ENCODE measurements at places on chromosomes 7 and 10. TPM values are rescaled to one million over a fixed set of nuclear protein-coding genes. Genes with fewer than 3 reads are reported as not detected.

INA gene
- total RNA-seq: 2.9 TPM

FKBP14 gene
- total RNA-seq: 8.2 TPM

SPDYE2 gene
- not detected for total RNA-seq

PRRT4 gene
- total RNA-seq: not detected

TAS2R3 gene
- total RNA-seq: 0.25 TPM

HGF gene
- 0.16 TPM for total RNA-seq

OR9A2 gene
- total RNA-seq: not detected

GFRA1 gene
- total RNA-seq: 25.3 TPM

ZNRF2 gene
- 7.9 TPM for total RNA-seq

CCDC71L gene
- 34.7 TPM for total RNA-seq

STEAP1B gene
- 0.13 TPM for total RNA-seq

CLRN3 gene
- total RNA-seq: not detected

EDRF1 gene
- total RNA-seq: 8.4 TPM

CALHM1 gene
- total RNA-seq: not detected

IGFBP1 gene
- total RNA-seq: 0.89 TPM

RRP12 gene
- 21.7 TPM for total RNA-seq

CYP2W1 gene
- 0.63 TPM for total RNA-seq

CNTNAP2 gene
- total RNA-seq: 0.81 TPM

SFTPD gene
- 0.63 TPM for total RNA-seq

GOLGA7B gene
- under 0.01 TPM for total RNA-seq

OPALIN gene
- not detected for total RNA-seq

ZNF365 gene
- total RNA-seq: 2.7 TPM

STAG3 gene
- total RNA-seq: 0.33 TPM

ASAH2B gene
- total RNA-seq: 3.7 TPM

SORBS1 gene
- total RNA-seq: 2.8 TPM

CNPY1 gene
- total RNA-seq: not detected

TMEM176B gene
- not detected for total RNA-seq

AEBP1 gene
- total RNA-seq: 273 TPM

DENND2A gene
- 4.7 TPM for total RNA-seq

ERVW-1 gene
- total RNA-seq: not detected

LRRN3 gene
- total RNA-seq: 1.9 TPM

INSYN2A gene
- total RNA-seq: 0.33 TPM

DCLRE1C gene
- total RNA-seq: 5.8 TPM

KCNH2 gene
- 2.3 TPM for total RNA-seq

CHST15 gene
- 11.6 TPM for total RNA-seq

SLC13A1 gene
- total RNA-seq: not detected

TMEM184A gene
- 4.4 TPM for total RNA-seq

AKR1D1 gene
- not detected for total RNA-seq

TMEM139 gene
- 30.2 TPM for total RNA-seq

FAM25A gene
- not detected for total RNA-seq

RBM17 gene
- total RNA-seq: 33.1 TPM

ADK gene
- total RNA-seq: 18.0 TPM

TMEM229A gene
- total RNA-seq: not detected

KIAA1217 gene
- 21.9 TPM for total RNA-seq

AGMO gene
- not detected for total RNA-seq

EBLN1 gene
- total RNA-seq: not detected

PRSS58 gene
- total RNA-seq: not detected

ANKRD7 gene
- 1.6 TPM for total RNA-seq

SPDYE6 gene
- not detected for total RNA-seq

PNLIP gene
- total RNA-seq: not detected

C7orf33 gene
- not detected for total RNA-seq

MRLN gene
- not detected for total RNA-seq

OR2A2 gene
- total RNA-seq: not detected

MGAM2 gene
- not detected for total RNA-seq

GPR15LG gene
- not detected for total RNA-seq

PDCD11 gene
- 31.9 TPM for total RNA-seq

CYP2E1 gene
- 0.38 TPM for total RNA-seq

SFXN2 gene
- total RNA-seq: 7.2 TPM

NXPH1 gene
- not detected for total RNA-seq
